Epithelial cell of proximal tubule (primary cell): ENCODE measurements at places on chromosomes 4 and X.

DNA sequence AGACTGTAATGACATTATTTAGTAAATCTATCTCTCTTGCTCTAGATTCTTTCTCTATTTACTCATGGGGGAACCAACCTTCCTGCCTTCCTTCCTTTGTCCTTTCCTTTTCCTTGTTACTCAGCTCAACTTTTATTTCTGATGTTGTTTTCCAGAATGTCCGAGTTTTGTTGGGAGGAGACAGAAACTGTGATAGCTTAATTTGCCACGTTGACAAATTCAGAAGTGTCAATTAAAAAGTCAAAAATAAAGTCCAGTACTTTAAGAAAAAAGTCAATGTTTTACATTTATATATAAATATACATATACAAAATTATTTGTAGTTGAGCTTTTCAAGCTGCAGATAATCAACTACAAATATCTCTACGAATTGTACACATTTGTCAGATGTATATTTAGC lies 1187.7 kb downstream of the ADGRL3 start:
- DNase-seq: no peak

DNA sequence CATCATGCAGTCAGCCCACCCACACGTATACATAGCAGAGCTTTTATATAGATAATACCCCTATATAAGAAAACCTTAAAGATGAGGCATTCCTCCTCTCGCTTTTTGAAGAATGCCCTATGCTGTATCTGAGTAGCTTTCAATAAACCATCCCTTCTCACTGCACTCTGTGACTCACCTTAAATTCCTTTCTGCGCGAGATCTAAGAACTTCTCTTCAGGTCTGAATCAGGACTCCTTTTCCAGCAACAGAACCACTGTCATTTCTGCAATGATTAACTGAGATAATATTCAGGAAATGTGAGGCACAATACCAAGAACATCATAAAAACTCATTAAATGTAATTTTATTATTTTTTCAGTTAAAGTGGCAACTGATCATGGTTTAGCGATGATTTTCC lies 76.4 kb upstream of the DCLK2 start:
- DNase-seq: no peak

GRCh38 chrX:9557521-9557920 lies 92.7 kb downstream of the TBL1X start:
- DNase-seq: no peak

- peak; percentile 6 for DNase-seq
Observed at GRCh38 chr4:147981305-147981704, 249.4 kb downstream of the ARHGAP10 start.

DNA sequence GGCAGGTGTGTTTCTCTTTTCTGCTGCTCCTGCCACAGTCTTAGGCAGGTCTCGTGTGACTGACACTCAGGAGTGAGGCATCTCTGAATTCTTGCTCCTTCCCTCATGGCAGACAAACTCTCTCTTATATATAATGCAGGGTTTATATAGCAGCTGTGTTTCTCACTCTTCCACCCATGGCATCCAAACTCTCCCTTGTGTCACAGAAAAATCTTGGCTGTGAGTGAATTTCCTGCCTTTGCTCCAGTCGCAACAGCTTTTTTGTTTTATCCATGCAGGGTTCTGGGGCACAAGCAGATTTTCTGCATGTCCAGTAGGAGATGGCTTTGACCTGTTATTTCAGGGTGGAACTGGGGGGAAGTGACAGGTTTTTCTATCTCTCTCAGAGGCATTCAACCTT lies 1275.5 kb downstream of the ADGRL3 start:
- DNase-seq: no peak

- no peak for DNase-seq
Observed at GRCh38 chr4:118353534-118354030, 779 bp upstream of the PRSS12 start.

GRCh38 chr4:153342751-153343552 lies 1.5 kb upstream of the MND1 start:
- DNase-seq: no peak

DNA sequence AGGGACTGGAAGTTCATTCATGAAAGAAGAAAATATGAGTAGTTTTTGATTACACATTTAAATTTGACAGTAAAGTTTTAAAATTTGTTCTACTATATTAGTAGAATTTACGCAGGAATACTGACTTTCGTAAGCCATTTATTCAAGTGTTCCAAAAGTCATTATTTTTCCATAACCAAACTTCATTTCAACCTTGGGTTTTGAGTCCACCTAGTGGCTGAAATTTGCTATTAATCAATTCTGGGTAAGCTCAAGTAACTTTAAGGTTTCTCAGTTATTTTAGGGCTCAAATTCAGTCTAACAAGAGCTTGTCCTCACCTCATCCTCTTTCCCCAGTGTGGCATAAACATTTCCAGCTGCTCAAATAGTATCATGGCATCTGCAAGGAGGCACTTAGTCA lies 175.4 kb downstream of the SH3BGRL start:
- DNase-seq: no peak
